ENCODE measurements at places on chromosomes 3 and 15. TPM values are rescaled to one million over a fixed set of nuclear protein-coding genes. Genes with fewer than 3 reads are reported as not detected.

Gene ABI3BP
- polyA plus RNA-seq, result 12.5 TPM

- DNase-seq, result no peak
Measured at GRCh38 chr15:57285386-57285785, 90.9 kb upstream of the CGNL1 start.

Gene CCR9
- polyA plus RNA-seq, result not detected

DNA sequence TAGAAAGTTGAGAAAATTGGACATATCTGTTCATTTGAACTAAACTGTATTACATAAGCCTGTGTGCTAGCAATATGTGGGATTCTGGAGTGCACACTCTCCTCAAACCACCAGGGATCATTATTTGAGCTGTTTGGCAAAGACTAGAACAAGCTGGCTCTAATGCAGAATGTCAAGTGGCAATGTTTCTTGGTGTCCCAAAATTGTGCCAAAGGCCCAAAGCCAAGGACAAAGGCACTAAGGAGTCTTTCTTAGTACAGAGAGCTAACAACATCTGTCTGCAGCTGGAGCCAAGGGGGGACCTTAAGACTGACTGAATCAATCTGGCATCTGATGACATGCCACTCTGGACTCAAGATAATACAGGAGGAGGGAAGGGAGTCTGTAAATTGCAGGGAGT, 76.7 kb upstream of the STRIT1 start:
- DNase-seq, result no peak

DNA sequence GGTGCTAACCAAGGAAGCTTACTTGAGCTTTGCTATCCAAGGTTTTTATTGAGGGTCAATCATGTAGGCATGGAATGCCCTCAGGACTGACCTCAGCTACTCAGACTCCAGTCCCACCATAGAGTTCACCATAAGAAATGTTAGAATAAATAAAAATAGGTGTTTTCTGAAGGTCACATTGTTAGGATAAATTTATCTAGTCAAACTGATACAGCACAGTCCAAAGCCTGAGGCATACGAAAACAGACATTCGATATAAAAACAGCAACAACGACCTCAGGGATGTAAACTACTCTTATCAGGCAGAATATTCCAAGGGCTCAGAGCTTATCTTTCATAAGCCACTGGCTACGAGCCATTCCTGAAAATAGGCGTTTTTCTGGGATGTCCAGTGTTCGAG, 690.6 kb downstream of the MCTP2 start:
- DNase-seq, result no peak

Gene WDR93
- 4.1 TPM for polyA plus RNA-seq

Gene SPG11
- 65.0 TPM for polyA plus RNA-seq

GRCh38 chr3:4065085-4065484, 238.1 kb upstream of the SETMAR start:
- DNase-seq, result no peak

Gene TRANK1
- polyA plus RNA-seq, result 8.8 TPM

Gene CYP1A2
- 0.23 TPM for polyA plus RNA-seq

GRCh38 chr3:47225310-47225906, 57.2 kb downstream of the KIF9 start:
- no peak for DNase-seq

DNA sequence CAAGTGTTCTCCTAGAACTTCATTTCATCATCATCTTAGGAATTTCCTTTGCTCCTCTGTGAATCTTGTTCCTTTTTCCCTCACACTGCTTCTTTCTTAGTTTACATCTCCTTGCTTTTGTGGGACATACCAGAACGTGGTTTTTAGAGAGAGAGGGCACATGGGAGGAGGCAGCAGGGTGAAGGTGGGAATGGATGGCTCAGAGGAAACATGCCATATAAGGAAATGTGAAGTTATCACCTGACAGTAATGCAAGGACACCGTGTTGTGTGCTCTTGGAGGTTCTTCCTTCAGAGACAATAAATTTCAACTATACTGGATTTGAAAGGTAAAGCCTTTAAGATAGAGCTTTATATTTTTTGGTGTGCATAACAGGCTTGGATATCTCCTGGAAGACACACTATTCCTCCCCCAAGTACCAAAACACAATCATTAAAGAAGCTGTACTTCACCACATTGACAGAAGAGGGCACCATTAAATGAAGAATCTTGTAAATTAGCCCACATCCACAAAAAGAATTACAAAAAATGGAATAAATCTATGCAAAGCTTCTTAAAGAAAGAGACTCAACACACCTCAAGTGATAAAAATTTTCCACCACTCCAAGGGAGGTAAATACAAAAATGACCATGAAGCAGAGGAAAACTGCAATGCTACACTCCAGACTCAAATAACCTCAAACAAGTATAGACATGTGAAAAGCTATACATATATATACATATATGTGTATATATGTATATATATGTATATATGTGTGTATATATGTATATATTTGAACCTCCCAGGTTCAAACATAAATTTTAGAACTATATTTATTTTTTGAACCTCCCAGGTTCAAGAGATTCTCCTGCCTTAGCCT, 26.1 kb downstream of the RPL39L start:
- no peak for DNase-seq

DNA sequence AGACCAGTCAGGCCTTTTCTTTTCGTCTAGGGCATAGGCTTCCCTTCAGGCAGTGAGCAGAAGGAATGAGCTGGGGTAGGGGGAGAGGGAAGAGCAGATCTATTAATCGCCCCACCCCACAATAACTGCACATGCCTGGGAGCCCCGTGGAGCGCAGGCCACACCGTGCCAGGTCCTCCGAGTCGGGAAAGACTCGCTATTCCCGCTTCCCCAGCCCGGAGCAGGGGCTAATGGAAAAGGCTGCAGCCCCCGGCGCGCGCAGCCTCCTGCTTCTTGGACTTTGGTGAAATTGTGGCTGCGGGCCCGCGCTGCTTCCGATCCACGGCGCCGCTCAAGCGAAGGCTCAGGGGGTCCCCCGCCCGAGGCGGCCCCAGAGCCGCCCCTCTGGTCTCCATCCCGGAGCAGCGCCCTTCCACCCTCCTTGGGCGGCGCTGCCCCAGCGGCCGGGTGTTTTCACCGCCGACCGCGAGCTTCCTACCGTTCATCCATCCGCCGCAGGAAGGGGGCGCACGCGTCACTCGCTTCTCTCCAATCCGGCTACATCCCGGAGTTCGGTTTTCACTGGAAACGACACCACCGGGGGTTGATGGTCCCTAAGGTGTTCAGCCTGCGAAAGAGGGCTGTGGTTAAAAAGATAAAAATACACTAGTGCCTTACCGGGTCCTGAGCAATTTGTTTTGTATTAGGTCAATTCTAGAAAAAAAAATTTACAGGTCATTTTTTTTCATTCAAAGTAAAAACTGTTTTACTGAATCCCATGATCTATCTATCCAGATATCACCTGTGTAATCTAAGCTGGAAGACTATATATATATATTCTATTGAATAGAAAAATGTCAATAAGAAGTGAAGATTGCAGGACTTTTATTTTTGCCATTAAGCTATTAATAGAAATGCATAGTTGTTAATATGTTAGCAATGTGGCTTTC, 4.4 kb upstream of the SYNM start:
- DNase-seq, result no peak

DNA sequence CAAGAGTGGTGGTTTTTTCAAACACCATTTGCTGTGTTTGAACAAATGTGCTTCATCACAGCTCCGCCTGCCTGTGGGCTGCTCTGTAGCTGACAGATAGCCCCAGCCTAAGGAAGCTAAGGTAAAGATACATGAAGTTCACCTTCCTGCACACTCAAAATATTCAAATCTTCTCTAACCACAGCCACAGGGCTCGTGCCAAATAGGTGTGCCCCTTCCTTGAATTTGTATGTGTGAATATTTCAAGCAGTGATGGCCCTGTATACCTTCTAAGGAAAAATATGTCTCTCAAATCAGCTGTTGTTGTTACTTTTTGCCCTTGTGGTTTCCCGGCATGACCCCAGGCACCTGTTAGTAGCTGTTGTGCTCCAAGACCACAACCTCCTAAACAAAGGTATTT, 92.8 kb downstream of the CCNL1 start:
- no peak for DNase-seq

Gene FAM3D
- 0.44 TPM for polyA plus RNA-seq

GRCh38 chr15:70259640-70260508, 162.2 kb upstream of the TLE3 start:
- DNase-seq, result no peak

DNA sequence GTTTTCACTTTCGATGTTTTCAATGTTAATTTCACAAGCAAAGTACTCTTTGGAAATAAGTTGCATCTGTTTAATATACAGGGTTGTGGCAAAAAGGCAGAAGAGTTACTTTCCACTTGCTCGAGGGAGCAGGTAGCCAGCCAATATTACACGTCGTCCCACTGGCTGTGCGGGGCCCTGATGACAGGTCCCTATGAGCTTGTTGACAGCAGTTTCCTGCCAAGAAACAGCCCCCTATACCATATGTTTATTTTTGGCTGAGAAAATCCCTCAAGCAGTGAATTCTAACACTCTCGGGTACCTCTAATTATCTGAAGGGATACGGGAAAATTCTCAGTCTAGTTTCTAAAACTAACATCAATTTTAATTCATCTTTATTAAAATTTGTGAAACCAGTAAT, 116.8 kb upstream of the SGO1 start:
- DNase-seq, result no peak

GRCh38 chr15:86555939-86556338, 476.3 kb downstream of the AGBL1 start:
- no peak for DNase-seq

GRCh38 chr15:48582452-48583247, 62.9 kb downstream of the FBN1 start:
- no peak for DNase-seq

Gene TMEM39A
- 53.1 TPM for polyA plus RNA-seq

DNA sequence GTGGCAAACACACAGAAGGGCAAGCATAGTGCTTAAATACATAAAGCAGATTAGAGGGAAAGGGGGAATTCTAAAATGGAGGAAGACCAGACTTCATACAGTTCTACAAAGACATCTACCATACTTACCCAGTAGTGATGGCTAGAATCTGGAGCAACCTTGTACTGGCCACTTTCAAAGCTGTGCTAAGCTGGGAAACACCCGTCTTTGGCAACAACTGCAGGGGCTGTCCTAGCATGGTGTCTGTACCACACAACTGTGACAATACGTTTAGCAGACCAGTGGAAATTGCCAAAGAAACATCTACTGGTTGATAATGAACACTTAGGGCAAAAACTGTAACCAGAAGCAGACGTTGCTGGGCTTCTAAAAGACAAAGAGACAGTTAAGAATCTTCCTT, 97.0 kb downstream of the FBXL22 start:
- DNase-seq, result no peak

- no peak for DNase-seq
Measured at GRCh38 chr15:48494631-48495030, 150.9 kb downstream of the FBN1 start.

GRCh38 chr3:85050821-85051220, 92.0 kb downstream of the CADM2 start:
- DNase-seq, result no peak

Gene C3orf49
- polyA plus RNA-seq, result 0.48 TPM

Measured in renal cortex interstitium (tissue), 15 donors.